ENCODE measurements at places on chromosomes 7 and 10.

GRCh38 chr7:140696024-140696679 lies 356 bp upstream of the NDUFB2 start:
- peak; percentile 97 for DNase-seq

DNA sequence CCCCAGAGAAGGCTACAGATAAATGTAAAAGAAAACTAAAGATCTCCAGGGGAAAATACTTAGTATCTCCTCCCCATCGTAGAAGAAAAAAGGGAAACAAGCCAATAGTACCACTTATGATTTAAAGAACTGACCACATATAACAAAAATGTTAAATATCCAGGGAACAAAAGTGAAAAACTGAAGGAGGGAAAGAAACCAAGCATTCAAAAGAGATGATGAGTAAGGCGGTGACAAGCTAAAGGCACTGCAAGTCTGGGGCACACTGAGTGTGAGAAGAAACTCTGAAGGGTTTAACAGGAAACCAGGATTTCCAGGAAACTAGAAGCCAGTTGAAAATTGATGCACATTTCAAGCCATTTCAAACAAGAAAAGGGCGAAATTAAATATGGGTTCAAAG lies 226.3 kb downstream of the AHR start:
- DNase-seq, result no peak

DNA sequence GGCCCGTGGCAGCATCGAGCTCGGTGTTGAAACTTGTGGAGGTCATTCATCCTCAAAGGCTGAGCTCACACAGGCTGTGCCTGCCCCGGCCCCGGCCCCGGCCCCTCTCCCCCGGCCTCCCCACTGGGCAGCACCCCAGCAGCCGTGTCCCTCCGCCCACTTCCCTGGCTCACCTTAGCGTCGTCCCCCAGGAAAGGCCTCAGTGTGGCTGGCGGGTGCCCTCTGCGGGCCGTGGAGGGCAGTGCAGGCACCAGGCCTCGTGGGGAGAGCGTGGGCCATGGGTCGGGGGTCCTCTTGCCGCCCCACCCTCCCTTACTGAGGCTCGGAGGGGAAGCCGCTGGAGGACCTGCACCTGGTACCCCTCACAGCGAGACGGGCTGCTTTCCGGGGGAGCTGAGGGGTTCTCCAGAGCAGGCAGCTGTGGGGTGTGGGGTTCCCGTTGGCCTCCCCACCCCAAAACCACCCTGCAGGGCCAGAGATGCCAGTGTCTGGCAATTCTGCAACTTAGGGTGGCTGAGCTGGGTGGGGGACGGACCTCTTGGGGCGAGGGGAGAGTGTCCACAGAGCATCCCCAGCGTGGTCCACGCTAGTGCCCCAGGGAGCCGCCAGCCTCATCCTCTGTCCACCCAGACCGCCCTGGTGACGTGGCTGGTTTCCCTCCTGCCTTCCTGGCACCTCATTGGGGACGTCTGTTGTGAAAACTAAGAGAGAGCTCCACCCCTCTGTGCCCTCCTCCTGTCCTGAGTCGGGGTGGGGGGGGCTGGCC lies 44.2 kb upstream of the DPYSL4 start:
- DNase-seq, result peak; percentile 78

- DNase-seq, result no peak
Measured at GRCh38 chr7:104723001-104723400, 291.0 kb upstream of the KMT2E start.

GRCh38 chr10:6980353-6980752 lies 400.3 kb upstream of the PRKCQ start:
- no peak for DNase-seq

DNA sequence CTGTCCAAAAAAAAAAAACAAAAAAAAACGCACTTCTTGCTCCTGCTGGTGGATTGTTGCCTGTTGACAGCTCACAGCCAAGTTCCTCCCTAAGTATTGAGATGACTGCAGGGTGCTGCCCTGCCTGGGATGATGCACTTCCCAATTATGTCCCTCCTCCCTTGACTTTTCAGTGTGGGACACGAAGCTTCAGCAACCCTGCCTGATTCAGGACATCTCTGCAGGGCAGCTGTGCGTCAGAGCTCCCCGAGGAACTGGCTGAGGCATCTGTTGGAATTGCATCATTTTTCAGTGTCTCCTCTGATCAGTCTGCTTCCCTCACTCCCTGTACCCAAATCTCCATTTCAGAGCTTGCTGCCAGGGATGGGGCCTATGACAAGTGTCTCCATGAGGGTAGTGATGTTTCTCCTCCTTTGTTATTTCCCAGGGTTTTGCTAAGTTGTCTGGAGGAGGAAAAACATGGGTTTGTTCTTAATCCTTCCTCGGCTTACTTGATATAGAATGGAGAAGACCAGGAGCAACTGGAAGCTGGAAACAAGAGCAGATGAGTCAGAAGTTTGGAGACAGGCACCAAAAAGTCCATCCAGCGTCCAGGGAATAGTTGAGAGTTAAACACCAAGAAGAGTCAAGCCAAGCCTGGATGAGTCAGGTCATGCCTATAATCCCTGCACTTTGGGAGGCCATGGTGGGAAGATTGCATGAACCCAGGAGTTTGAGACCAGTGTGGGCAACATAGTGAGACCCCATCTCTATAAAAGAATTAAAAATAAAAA lies 355.1 kb downstream of the GALNT17 start:
- DNase-seq, result no peak

- no peak for DNase-seq
Measured at GRCh38 chr10:130329792-130330191, 193.6 kb downstream of the GLRX3 start.

DNA sequence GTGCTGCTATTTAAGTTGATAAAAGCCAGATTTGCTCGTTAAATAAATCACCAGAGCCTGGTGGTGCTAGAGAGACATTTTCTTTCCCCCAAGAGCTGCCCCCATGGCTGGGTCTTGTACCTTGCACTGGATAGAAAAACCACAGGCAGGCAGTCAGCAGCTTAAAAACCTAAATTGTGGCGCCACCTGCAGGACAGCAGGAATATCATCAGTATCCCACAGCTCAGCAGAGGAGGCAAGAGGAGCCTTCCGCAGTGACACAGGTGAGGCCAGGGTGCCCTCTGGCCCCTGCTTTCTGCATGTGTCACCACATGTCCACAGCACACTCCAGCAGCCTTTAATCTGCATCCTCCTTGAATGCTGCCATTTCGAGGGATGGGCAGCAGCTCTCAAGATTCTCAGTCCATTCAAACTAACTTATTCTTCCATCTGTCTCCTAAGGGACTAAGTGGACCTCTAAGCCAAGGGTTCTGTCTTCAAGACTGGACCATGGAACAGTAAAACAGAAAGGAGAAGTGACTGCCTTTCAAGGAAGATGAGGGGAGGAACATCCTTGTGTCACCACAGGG lies 4.5 kb upstream of the PLXNA4 start:
- peak; percentile 78 for DNase-seq

DNA sequence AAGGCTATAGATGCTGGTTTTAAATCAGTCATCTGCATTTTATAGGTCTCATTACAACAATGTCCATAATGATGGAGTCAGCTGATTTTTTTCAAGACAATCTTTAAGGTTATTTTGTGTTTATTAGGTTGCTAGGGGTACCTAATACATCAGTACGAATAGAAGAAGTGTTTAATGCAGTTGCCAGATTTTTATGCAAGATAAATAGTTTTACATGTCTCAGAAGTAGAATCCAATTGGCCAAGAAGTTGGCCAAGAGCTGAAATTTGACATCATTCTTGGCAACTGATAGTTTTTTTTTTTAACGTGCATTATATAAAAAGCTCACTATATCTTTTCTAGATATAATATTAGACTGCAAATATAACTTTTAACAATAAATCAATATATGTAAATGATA lies 208.5 kb downstream of the TRIL start:
- DNase-seq, result no peak

- DNase-seq, result no peak
Measured at GRCh38 chr10:128686630-128687278, 560.5 kb upstream of the MKI67 start.

DNA sequence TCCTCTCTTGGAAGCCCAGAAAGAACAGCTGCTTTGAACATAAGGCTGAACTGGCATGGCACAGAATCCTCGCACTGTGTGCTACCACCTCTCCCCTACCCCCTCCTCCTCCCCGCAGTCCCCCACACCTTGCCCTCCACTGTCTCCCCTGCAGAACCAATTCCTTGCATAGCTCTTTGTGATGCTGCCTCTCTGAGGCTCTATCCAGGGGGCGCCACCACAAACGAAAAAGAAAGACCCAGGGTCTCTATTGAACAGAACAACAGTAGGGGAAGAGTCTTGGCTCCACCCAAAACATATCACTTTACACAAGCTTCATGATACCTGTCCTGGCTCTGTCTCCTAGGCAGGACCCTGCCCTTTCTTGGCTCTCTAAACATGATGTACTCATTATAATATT lies 26.2 kb upstream of the EBLN1 start:
- no peak for DNase-seq

- DNase-seq, result no peak
Measured at GRCh38 chr10:29663718-29664117, 28.9 kb upstream of the SVIL start.

- no peak for DNase-seq
Measured at GRCh38 chr7:73644688-73645286, 20.5 kb upstream of the MLXIPL start.

GRCh38 chr10:131162866-131163843 lies 148.4 kb downstream of the TCERG1L start:
- no peak for DNase-seq

DNA sequence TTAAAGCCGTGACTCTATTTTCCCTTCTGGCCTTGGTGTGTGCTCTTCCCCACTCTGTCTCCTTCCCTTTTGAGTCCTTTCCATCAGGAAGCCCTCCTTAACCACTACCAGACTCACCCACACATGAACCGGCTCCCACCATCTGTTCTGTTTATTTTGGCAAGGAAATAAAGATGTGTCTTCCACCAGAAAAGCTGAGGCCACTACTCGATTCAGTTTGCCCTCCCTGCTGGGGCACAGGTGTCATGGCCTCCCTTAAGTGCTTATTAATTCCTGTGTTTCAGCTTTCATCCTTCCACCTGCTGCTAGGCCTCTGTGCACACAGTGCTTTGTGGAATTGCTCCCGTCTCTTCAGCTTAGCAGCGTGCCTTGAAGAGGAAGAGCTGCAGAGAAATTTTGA lies 16.7 kb downstream of the POR start:
- no peak for DNase-seq

DNA sequence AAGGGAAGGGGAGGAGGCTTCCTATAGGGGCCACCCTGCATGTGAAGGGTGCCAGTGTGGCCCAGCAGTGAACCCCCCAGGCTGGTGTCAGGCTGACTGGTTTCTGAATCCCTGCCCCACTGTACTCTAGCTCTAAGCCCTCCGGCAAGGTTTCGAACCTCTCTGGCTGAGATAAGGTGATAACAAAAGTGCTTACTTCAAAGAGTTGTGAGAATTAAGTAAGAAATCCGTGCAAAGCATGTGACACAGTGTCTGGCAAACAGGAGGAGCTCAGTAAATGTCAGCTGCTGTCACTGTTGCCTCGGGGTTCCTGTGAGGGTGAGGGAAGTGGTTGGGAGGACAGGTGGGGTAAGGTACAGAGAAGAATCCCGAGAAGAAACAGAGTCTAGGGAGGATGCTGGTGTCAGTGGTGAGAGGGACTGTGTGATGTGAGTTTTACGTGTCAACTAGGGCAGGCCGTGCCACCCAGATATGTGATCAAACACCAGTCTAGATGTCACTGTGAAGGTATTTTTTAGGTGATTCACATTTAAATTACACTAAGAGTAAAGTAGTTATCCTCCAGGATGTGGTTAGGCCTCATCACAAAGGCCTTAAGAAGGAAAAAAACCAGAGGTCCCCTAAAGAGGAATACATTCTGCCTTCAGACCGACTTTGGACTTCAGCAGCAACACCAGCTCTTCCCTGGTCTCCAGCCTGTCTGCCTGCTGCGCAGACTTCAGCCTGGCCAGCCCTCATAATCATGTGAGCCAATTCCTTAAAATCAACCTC lies 64.4 kb downstream of the BPGM start:
- no peak for DNase-seq

DNA sequence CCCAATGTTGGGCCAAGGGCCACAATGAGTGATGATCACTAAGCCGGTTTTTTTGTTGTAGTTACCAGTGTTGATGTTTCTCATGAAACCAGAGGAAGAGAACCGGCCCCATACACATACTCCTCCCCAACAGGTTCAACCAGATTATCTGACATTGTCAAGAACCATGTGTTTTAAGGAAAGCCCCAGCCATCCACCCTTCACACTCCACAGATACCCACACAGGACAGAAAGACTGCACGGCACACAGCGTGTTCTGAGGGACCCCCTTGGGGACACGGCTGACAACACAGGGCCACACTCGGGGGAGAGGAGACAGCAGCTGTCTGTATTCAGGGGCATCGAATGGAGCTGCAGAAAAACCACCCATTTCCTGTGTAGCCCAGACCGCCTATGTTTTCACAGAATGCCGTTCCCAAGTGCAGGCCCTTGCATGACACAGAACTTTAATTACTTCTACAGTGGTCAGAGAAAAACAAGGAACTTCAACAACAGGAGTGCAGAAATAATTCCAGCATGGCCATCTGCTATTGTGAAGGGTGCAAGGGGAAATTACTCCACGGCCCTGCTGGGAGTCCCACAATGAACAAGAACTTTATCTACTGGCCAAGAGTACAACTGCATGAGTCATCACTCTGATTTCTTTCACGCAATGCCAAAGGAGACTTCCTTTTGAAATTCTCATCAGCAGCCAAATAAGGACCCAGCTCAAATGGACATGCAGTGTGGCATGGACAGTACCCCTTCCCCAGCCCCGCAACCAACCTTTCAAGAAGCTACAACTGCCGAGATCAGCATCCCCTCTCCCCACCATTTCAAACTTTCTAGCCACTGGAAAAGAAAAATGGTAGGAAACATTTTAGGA lies 2.3 kb downstream of the KLF6 start:
- DNase-seq, result no peak

- no peak for DNase-seq
Measured at GRCh38 chr10:8396675-8397074, 342.2 kb downstream of the GATA3 start.

DNA sequence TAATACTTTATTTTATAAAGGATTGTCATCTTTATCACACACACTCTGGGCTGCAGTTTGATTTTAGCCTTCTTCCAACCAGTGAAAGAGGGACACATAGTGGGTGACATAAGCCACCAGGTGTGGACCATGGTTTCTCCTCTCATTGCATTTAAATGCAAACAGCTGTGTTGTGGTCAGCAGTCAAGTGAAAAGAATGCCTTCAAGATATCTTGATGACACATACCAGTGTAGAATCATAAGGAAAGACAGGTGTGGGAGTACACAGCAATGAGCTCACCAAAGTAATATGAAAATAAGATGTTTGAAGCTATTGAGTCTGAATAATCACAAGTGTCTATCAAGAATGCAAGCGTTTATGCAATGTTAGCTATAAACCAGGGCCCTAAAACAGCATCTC lies 580.0 kb downstream of the XPNPEP1 start:
- DNase-seq, result no peak

All from ecto neural progenitor cell (in vitro differentiated cells).